ENCODE measurements at places on chromosomes 13 and 19.

- peak; percentile 36 for DNase-seq
Measured at GRCh38 chr19:35790981-35791813, 15.8 kb downstream of the ARHGAP33 start.

GRCh38 chr13:26946684-26947343 is 186.2 kb upstream of the GPR12 start:
- no peak for DNase-seq

- DNase-seq = no peak
Measured at GRCh38 chr19:34461375-34462100, 20.0 kb upstream of the WTIP start.

DNA sequence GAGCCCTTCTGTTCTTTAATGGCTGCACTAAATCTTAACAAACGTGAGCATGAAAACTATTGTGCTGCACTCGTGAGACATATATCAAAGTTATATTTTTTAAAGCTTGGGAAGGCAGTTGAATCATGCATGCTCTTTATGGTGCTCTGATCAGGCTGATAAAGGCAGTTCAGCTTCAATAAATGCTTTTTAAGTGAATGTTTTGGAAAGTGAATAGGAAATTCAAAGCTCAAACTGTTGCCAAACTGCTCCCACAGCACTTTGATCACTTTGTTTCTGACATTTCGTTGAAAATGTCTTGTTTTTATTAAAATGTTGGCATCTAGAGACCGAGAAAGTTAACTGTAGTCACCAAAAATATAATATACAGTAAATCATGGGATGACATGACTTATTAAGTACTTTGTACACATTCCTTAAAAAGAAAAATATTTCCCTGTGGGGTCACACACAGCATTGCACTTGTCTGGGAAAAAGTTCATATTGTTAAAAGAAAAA is 625.7 kb upstream of the PCDH9 start:
- DNase-seq = no peak

DNA sequence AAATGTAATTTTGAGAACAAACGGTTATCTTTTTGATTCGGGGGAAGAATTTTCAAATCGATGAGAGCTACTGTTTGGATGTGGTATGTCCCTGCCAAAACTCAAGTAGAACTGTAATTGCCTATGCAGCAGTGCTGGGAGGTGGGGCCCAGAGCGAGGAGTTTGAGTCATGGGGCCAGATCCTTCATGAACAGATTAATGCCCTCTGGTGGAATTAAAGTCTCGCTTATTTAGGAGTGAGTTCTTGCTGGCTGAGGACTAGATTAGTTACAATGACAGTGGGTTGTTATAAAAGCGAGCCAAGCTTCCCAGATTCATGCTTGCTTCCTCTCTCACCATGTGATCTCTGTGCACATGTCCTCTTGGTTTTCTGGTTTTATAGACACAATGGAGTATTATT is 11.8 kb upstream of the PRR20A start:
- no peak for DNase-seq
